ENCODE measurements at places on chromosomes 7 and 10.

DNA sequence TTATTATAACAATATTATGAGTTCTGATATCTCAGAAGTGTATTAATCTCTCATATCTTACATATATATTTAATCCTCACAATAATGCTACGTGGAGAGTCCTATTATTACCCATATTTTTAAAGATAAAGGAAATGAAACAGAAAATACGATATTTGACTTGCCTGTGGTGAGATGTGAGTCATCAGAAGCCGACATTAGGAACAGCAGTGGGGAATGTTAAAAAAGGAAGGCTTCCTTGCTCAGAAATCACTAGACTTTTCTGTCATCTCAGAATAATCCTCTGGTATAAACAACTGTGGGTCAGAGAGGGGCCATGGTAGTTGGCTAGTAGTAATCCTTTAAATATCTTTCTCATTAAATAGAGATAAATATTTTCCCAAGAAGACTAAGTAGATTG is 402.3 kb upstream of the PCDH15 start:
- no peak for DNase-seq

GRCh38 chr10:600876-601659 is 88.4 kb downstream of the DIP2C start:
- DNase-seq = no peak

- DNase-seq = no peak
Measured at GRCh38 chr7:92246360-92247101, 757 bp downstream of the ANKIB1 start.

DNA sequence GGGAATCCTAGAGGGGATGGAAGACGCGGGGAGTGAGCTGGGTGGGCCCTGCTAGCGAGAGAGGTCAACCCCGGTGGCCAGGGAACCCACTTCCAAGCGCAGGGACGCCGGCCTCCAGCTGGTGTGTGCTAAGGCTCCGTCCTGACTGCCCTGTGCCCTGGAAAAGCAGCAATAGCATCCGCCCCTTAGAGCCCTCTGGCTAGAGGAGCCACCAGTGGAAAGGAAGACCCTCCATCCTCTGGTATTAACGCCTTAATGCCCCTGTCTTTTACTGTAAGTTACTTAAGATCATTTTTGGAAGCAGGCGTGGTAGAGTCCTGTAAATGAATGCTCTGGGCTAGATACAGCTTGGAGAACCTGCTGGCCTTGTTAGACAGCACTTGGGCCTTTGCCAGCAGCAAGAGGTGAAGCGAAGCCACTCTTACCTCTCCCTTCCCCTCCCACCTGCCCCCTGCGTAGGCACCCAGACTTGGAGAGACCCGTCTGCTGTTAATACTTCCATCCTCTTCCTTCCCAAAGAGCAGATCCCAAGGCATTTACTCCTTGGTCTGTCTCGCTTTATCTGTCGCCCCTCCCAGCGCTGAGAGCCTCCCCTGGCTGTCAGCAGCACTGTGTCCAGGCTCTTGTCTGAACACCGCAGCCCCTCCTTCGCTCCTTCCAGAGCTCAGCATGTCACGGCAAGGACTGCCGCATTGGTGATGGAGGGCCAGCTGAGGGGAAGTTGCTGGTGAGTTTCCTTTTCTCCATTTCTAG is 4.6 kb downstream of the REPIN1 start:
- no peak for DNase-seq

DNA sequence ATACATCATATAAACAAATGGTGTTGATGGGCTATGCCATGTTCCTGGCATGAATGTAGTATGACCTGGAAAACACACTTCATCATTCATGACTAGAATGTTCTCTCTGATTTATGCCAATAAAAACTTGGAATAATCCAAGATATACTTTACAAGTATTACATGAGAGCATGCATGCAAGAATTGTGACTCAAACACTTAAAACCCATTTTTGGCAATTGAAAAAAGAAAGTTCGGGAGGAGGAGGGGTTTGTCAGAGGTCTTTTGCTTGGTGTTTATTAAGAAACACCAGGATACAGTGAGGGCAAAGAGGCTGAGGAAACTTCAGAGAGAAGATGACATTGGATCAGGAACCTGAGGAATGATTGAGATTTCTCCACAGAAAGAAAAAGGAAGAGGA is 10.2 kb upstream of the CUL1 start:
- DNase-seq = no peak

DNA sequence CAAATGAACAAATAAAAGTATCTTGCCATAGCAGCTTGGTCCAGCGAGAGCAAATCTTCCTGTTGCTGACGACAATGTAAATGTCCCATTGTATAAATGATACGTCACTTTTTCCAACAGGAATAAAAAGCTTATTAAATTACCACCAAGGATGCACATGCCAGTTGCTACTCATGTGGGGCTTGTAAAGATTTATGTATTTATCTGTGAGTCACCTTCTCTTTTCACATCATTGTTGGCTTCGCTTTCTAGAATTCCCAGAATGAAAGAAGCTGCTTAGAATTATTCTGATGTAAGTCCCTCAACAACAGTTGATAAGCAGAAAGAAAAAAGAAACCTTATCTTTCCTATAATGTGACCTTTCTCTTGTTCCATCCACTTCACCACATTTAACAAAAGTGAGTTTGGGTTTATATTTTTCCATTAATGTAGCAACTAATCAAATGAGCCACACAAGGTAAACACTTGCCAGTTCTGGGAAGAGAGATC is 22.4 kb downstream of the DNAJC12 start:
- DNase-seq = no peak

DNA sequence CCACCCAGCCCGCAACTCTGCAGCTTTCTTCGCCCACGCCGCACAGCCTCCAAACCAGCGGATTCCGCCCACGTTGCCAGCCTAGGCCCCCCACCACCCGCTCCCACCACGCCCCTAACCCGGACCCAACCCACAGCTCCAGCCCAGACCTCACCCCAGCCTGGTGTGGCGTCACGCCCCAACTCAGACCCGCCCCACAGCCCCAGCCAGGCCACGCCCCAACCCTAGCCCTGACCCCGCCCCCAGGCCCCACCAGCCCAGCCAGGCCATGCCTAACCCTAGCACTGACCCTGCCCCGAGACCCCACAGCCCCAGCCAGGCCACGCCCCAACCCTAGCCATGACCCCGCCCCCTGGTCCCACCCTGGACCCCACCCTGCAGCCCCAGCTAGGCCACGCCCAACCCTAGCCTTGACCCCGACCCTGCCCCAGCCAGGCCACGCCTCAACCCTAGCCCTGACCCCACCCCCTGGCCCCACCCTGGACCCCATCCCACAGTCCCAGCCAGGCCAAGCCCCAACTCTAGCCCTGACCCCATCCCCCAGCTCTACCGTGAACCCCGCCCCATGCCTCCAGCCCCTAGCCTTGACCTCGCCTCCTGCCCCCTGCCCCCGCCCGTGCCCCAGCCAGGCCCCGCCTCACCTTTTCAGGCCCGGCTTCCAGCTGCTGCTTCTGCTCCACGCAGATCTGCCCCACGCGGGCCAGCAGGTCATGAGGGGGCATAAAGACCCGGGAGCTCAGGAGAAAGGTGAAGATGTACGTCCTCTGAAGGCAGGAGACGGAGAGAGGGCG is 64.0 kb downstream of the RASGEF1A start:
- no peak for DNase-seq

GRCh38 chr7:73442222-73442902 is 8.8 kb downstream of the FZD9 start:
- DNase-seq = no peak

GRCh38 chr10:111745982-111746381 is 437.6 kb downstream of the GPAM start:
- no peak for DNase-seq

DNA sequence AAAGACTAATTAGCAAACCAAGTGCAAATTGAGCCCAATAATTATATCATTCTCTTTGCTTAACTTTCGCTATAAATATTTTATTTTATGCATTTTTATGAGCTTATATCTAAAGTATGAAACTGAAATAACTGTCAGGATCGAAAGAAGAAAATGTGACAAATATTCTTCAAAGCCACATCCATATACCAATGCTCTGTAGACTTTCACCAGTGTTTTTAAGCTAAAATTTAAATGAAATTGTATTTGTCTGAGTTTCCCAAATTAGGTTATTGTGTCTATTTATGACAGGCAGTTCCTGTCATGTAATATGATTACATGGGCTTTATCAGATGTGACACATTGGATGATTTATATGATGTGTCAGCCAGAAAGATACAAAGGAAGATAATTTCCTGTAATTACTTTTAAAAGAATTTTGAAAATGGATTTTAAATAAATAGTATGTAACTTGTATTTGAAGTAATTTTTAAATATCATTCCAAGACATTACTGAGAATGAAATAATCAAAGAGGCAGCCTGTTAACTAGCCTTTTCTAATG is 317.9 kb upstream of the KLF6 start:
- DNase-seq = no peak

DNA sequence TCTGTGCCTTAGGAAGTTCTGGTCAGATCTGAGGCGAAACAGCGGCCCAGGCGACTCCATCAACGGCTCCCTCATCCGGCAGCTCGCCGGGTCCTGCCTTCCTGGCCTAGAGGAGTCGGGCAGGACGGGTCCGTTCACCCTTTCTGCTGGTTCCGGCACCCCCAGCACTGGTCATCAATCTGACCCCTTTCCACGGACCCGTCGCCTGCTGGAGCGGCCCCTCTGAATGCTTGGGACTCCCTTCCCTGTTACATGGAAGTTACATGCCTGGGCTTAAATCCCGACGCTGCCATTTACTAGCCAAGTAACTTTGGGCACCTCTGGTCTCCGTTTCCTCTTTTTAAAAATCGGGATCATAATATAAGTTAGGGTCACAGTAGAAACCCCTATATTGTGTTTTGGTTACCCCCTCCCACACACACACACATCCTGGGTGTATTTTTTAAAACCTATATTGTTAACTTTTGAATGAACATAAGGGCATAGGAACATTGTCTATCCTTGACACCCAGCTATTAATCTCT is 607 bp upstream of the GGCT start:
- DNase-seq = no peak

DNA sequence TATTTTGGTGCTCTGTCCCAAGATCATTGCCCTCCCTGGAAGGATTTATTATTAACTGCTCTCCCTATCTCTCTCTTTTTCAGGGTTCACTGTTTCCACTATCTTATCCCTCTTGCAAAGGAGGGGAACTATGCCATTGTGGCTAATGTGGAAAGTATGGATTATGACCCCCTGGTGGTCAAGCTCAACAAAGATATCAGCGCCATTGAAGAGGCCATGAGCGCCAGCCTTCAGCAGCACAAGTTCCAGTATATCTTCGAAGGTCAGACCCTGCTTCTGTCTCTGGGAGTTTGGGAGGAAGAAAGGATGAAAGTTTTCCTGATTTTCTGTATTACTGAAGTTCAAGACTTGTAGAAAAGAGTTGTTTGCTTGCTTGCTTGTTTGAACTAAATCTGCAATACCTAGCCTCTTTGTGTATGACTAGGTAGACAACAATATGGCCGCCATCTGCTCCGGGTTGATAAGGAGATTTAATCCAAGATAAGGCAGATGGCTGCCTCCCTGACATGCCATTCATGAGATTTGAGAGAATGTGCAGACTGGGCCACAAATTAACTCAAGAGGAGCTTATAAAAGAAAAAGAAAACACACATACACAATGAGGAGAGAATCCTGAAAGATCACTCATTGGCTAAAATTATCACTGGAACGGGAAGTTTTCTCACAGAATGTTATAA is 122.2 kb upstream of the LRGUK start:
- no peak for DNase-seq

DNA sequence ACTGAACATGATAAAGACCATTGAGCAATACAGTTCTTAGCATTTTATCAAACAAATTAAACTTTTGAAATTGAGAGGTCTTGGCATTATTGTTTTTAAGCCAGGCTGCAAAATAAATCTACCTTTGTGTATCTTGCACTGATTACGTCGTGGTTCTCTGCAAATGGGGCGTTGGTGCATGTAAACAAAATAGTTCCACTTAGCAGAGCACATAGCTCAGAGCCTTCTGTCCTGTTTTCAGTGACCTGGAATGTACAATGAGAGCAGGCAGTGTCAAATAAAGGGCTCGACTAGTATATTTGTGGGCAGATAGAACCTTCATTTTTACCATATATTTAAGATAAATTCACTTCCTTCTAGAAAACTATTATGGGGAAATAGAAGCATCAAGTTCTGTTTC is 333.9 kb upstream of the SMIM30 start:
- DNase-seq = no peak

DNA sequence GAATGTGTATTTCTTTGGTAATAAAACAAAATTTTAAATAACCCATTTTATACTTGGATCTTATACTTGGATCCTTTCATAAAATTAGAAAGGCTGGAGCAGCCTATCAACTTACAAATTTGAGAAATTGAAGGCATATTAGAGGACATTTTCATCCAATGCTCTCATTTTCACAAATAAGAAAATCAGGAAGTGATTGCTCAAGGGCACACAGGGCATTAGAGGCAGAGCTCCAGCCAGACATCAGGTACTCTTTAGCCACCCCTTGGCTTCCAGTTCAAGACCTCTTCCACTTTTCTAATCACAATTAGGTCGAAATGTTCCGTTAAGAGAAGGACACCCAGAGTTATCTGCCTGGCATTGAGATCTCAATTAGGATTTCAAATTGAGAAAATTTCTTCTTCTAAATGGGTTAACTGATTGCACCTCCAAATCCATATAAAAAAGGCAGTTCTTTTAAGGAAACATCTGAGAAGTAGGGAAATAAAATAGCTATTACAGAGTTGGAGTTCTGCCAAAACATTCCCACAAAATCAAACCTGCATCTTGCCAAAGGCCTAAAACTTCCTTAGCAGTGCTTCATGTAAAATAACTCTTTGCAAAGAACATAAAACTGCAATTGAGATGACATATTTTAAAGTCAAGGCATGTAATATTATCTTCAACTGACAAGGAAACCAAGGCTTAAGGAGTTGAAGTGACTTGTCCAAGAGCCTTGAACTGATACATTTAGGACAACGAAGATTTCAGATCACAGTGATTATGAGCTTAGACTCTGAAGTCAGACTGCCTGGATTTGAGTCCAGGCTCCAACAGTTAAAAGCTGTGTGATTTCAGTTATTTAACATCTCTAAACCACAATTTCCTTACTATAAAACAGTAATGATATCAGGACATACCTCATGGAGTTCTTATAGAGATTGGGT is 2.4 kb downstream of the ACTA2 start:
- no peak for DNase-seq

- no peak for DNase-seq
Measured at GRCh38 chr7:54145716-54146115, 396.5 kb upstream of the VSTM2A start.

- DNase-seq = no peak
Measured at GRCh38 chr7:3682028-3682710, 381.1 kb downstream of the SDK1 start.

GRCh38 chr10:126016882-126017281 is 120.5 kb downstream of the FANK1 start:
- DNase-seq = no peak
